Stimulated activated CD8-positive, alpha-beta memory T cell treated with anti-CD3 and anti-CD28 coated beads, Interleukin-12 subunit alpha, Interleukin-12 subunit beta, amount 100 ng/mL, for 1 hour (primary cell): ENCODE measurements at places on chromosomes 3 and 15.

GRCh38 chr15:100723315-100723801, 121.0 kb downstream of the ASB7 start:
- DNase-seq, result no peak

DNA sequence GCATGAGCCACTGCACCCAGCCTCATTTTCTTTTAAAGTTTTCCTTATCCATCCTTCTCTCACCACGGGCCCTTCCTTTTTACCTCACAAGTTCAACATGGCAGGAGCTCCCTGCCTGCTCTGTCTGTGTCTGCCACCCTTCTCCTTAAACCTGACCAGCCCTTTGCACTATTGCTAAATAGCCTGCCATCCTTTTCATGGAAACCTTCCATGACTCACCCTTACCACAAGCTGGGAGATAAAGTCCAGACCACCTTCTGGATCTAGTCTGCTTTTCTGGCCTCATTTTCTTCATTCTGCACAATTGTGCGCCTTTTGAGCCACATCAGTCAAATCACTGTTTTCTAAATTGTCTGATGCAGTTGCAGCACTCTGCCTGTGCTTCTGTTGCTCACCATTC, 8.9 kb downstream of the PARP14 start:
- no peak for DNase-seq

GRCh38 chr3:96213393-96213792, 601.0 kb upstream of the EPHA6 start:
- no peak for DNase-seq

- no peak for DNase-seq
These were observed 176.4 kb upstream of the UBE2E1 start for GRCh38 chr3:23629181-23629894.

GRCh38 chr3:110126065-110126464, 788.7 kb upstream of the DPPA4 start:
- no peak for DNase-seq

- DNase-seq, result no peak
These were observed 181.7 kb upstream of the CADPS start for GRCh38 chr3:63056932-63057331.
